Left colon (tissue), 2 donors: ENCODE measurements at places on chromosomes 2 and 18. TPM values are rescaled to one million over a fixed set of nuclear protein-coding genes. Genes with fewer than 3 reads are reported as not detected.

DNA sequence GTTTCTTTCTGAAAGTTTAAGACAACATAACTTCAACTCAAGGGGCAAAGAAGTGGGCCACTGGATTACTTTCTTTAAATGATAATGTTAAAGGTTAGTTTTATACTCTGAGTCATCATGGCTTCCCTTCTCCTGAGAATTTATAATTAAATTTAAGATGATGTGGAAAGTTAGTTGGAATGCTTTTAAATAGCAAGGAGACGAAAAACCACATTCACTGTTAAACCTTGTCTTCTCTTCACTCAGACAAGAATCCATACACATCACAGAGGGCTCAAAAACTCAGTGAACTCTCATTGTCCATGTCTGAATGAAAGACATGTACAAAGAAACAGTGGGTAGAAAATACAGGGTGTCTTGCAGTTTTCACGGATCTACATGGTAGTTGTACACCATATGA lies 65.6 kb downstream of the COL5A2 start:
- no peak for DNase-seq

DNA sequence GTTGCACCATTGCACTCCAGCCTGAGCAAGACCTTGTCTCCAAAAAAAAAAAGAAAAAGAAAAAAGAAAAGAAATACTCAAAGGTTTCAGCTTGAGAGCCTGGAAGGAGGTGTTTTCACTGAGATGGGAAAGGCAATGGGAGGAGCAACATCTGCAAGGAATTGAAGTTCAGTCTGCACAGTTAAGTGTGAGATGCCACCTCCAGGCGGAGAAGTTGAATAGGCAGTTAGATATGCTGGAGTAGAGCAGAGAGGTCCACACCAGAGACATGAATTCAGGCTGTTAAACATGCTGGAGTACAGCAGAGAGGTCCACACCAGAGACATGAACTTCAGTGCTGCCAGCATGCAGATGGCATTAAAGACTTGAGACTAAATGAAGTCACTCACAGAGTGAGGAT lies 41.4 kb upstream of the DTNB start:
- DNase-seq = no peak

GRCh38 chr2:201118961-201119854 lies 3.2 kb downstream of the CFLAR start:
- DNase-seq = no peak

DNA sequence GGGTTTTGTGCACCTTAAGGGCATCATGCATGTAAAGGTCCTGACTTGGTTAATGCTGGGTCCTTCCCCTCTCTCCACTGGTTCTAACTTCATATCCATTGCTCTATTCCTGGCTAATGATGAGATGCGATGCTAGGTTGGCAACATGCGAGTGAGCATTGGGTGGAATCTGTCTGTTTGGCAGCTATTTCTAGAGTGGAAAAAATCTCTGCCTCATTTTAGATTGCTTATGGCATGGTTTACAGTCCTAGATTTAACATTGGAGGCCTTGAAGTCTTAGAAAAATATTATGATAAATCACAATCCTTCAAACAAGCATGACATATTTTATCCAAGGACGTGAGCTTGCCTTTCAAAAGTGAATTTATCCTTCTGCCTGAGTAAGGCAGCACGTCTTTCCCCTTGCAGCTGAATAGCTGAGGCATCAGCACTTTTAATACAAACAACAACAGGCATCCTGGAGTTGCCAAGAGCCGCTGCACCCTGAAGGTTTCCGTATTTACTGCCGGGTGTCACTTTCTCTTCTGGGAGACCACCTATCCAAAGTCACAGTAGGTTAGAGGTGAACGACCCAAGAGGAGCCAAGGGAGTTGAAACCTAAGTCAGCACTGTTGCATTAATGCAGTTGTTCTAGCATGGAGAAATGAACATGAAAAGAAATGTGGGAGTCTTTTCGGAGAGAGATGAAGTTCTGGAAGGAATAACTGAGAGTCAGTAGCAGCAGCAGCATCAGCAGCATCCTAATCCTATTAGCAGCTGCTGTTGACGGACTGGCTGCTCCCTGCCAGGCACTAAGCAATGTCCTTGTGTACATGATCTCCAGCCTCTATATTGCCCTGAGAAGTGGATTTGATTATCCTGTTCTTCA lies 78.4 kb downstream of the MAPK4 start:
- DNase-seq = no peak

Gene PSMA8
- total RNA-seq = not detected

Gene LPIN1
- 24.4 TPM for total RNA-seq

GRCh38 chr2:10078001-10078400 lies 2.2 kb downstream of the CYS1 start:
- DNase-seq = no peak

Gene CHRNG
- not detected for total RNA-seq

DNA sequence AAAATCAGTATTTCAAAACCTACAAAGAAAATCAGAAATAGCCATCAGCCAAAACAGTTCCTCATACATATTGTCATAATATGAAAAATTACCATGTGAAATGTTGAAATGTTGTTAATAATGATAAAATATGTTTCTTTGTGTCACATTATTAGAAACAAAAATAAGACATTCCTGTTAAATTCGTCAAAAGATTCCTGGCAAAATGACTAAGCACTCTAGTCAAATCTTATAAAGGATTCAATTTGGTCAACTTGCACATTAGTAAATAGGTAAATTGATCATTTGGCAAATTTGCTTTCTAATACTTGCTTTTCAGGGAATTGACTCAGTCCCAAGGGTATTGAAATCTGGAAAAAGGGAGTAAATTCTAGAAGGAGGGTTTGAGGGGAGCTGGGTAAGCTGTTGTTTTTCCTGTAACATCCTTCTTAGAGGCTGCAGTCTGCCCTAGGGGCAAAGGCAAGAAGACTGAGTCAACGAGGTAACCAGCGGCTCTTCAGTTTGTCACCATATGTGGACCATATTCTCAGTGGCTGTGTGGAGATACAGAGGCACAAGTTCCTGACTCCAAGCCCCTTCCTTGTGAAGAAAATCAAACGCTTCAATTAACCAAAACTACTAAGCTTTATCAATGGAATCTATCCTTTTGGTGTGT lies 482.3 kb downstream of the TNS1 start:
- DNase-seq = no peak

Gene CRYGC
- not detected for total RNA-seq

DNA sequence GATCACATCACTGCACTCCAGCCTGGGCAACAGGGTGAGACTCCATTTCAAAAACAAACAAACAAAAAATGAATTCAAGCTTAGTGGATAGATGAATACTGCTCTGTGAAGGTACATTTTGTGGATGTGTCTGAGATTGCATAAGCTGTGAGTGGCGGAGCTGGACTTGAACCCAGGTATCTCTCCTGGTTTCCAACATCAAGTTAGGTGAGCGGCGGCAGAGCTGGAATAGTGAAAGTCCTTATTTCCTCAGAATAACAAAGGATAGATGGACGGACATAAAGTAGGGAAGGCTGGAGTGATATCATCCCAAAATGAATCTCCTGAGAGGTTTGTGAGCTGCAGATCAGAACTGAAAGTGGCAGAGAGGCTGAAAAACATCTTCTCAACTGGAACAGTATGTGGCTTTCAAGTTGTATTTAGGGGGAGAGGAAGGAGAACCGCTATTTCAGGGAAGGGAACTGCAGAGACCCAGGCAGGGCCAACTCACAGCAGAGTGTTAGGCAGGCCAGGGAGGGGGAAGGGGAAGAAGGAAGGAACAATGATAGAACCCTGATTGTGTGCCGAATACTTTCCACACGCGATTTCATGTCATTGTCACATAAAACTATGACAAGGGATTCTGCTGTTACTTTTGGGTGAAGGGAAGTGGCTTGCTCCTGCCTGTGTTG lies 106.2 kb downstream of the LPIN1 start:
- DNase-seq = no peak

DNA sequence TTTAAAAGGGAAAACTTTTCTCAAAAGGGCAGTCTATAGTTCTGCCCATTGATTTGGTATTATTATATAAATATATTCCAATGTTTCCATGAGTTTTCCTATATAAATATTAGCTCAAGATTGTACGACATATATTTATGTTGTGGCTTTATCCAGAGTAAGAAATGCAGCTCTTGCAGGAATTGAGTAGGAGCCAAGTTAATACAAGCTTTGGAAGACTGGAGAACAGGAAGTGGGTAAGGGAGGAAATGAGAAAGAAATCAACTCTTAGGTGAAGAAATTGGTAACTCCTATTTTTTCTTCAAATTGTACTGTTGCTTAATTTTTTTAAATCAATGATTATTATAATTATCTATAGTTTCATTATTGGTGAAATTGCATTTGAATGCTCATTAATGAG lies 105.4 kb upstream of the FAM117B start:
- DNase-seq = no peak

DNA sequence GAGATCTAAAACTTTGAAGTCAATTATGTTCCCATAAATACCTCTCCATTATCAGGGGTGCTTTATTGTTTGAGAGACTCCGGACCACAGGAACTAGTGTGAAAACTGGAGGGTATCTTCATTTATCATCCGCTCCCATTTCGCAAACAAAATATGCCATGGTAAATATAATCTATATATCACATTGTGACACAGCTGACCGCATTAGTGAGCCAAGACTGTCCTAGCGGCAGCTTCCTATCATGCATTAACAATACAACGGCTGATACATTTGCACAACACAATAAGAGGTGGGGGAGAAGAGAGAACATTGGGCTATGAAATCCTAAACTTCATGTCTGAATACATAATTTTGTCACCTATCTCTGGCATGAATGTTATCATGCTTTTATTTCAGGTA lies 29.5 kb downstream of the BCL11A start:
- DNase-seq = no peak

Gene SULT1C2
- 0.98 TPM for total RNA-seq

- DNase-seq = no peak
Observed at GRCh38 chr18:69490813-69491212, 90.1 kb downstream of the DOK6 start.

GRCh38 chr2:151906633-151906998 lies 78.4 kb upstream of the ARL5A start:
- no peak for DNase-seq
